ENCODE measurements at places on chromosomes 2 and 18.

- DNase-seq, result no peak
These were observed 97.9 kb upstream of the GPR45 start for GRCh38 chr2:105143467-105144151.

GRCh38 chr2:17543848-17544247 is 3.4 kb downstream of the VSNL1 start:
- DNase-seq, result no peak

- no peak for DNase-seq
These were observed 88.2 kb upstream of the MCFD2 start for GRCh38 chr2:47003641-47004427.

GRCh38 chr2:241949736-241950412 is 80.3 kb downstream of the RTP5 start:
- no peak for DNase-seq

DNA sequence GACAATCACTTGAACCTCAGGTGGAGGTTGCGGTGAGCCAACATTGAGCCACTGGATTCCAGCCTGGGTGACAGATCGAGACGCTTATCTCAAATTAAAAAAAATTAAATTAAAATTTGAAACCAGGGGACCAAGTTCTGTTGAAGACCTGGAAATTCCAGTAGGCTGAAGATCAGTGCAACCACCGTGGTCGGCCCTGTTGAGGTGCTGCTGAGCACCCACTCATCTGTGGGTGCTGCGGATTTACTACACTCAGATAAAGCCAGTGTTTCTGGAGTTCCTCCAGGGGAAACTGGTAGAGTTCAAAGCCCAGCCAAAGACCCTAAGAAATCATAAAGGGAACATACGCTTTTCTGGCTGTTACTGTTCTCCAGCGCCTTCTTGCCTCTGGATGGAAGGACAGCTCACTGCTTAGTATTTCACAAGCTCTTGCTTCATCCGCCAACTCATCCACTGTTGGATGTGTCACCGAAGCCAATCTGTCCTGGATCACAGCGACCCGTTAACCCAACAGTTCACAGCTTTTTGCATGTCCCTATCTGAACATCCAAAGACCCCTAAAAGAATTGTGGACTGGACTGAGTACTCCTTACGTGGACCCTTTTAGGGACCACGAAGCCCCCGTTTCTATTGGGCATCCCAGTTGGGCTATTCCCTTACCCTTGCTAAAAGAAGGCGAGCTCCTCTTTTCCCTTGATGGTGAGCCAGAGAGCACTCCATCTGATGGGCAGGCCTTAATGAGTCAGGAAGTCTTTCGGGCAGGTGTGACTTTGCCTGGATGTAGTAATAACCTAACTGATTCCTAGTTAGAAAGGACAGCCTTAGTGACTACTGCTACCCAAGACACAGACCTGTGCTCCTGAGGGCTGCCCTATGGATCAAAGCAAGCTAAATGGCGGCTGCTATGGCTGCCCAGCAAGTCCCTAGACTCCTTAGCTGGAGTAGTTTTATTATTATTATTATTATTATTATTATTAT is 6.0 kb upstream of the ALPP start:
- no peak for DNase-seq

DNA sequence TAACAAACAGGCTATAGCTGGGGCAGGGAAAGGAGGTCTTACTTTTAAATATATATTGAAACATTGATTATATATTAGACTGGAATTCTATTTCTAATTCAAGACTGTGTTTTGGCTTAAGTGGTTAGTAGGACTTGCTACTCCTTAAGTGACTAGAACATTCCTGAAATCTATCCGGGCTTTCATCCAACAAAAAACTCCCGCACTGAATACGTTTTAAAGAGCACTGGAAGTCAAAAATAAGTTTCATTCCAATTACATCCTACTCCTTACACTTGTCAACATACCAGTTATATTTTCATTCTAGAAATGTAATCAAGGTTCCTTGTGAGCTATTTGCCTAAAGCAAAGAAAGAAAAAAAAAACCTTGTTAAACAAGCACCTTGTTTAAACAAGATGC is 204.6 kb downstream of the SP3 start:
- no peak for DNase-seq

DNA sequence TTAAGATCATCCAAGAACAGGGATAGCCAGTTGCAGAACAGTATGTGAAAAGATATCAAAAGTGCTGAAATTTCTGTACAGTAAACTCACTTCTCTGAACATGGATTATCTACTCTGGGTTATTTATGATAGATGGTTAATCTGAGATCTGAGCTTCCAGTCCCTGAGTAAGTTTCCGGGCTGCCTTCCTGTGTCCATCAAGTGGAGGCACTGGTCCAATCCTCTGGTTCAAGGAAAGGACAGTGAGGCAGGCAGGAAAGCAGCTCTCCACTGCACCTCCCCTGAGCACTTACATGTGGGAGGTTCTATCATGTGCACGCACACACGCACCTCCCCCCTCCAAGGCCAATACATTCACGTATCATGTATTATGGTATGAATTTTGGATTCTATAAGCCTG is 32.5 kb downstream of the GPR45 start:
- DNase-seq, result no peak

DNA sequence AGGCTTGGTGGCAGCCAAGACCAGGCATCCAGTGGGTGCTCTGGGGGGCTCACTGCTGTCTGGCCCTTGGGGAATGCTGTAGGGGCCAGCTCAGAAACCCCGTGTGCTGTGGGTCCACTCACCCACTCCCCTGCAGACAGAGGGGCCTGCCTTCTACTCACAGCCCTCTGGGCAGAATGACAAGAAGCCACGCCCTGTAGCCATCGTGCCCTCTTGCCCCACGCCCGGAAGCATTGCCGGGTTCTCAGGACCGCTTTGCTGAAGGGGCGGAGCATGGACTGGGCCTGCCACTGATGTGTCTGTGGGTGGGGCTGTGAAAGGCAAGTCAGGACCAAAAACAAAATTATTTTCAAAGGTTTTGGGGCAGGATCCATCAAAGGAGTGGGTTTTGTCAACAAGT is 27.8 kb downstream of the GLI2 start:
- DNase-seq, result peak; percentile 29

GRCh38 chr2:38450509-38450908 is 73.4 kb upstream of the ATL2 start:
- no peak for DNase-seq

DNA sequence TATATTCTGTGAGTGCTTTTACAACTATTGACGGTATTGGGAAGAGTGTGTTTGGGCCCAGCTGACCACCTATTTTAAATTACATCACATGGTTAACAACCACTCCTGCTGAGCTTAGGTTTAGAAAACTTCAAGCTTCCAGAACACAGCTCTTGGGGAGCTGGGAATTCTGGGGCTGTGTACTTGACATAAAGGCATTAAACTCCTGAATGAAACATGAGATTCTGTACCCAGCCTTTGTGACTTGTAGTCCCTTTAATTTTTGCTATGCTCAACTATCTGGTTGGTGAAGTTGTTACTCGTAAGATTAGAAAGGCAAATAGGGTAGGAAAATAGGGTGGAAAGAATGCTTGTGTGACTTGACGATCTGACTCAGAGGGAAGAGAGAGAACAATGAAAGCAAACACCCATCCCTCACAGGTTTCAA is 66.9 kb downstream of the LTBP1 start:
- DNase-seq, result peak; percentile 40

GRCh38 chr2:575030-575726 is 102.0 kb downstream of the TMEM18 start:
- DNase-seq, result no peak

DNA sequence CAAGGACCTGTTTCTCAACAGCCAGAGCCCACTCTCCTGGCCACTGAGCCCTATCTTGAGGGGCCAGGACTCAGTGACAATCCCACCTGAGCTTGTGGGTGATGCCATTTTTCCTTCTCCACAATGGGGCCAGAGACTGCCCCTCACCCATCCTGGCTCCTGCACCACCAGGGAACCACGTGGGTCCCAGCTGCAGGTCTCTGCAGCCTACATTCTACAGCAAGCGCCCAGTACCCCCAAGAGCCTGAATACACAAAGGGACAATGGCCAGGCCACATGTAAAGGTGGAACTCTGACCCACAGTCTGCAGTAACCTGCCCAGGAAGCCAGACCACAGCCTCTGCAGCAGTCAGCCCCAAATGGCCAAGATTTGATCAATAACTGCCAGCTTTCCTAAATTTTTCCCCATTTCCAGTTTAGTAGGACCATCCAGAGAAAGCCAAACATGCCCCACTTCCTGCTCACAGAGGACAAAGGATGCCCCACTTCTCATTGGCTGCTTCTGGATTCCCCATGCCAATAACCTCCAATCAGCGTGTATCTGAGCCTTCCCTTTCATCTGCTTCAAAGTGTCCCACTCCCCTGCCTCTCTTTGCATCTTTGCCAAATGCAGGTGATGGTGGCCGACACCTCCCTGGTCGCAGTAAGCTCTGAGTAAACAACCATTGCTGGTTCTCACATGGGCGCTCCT is 19.1 kb downstream of the HS1BP3 start:
- DNase-seq, result no peak

- no peak for DNase-seq
These were observed 133.7 kb downstream of the CBLN2 start for GRCh38 chr18:72410399-72410798.

GRCh38 chr2:223956300-223956699 is 963 bp upstream of the MRPL44 start:
- DNase-seq, result no peak

DNA sequence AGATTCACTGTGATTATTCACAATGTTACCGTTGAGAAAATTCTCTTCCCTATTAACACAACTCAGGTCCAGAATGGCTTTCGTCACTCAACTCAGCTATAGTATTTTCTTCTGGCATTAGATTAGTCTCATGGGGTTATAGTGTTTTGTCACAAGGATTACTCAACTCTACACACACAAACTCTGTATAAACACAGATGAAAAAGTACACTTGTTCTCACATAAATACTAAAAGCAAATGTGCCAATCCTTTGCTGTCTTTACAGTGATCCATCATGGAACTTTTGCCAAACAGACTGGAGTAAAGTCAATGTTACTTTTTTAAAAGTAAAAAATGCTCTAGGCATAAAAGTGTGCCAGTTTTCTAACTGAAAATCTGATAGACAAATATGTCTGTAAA is 267.6 kb downstream of the RBM43 start:
- no peak for DNase-seq

- no peak for DNase-seq
These were observed 110.1 kb upstream of the FBXO11 start for GRCh38 chr2:48016225-48017019.

DNA sequence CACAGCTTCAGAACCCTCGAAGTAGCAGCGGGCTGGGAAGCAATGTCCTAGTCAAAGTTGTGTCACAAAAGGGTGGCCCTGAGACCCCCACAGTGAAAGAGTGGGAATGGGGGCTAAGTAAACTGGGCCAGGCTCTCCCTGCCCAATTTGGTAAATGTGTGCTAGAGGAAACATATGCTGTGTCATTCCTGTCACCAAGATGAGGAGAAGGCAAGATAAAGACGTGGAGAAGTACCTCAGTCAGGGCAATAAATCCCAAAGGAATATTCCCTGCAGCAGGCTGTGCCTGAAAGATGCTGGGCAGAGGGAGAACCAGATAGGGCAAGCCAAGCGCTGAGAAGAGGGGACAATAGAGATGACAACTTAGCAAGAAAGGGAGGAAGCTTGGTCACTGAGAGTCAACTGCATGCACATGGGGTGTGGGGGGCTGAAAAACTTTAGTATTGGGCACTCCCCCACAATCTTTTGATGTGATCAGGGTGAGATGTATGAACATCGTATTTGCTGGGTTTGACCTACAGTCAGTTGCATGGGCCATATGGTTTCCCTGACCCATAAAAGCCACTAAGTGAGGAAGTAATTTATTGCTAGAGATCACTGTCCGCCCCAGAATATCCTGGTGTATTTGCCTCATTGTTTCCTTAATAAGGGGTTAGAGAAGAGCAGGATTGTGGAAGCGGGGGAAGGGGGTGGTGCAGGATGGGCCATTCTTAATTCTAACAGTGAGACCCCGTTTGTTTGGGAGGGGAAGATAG is 49.9 kb upstream of the CXCR4 start:
- no peak for DNase-seq

DNA sequence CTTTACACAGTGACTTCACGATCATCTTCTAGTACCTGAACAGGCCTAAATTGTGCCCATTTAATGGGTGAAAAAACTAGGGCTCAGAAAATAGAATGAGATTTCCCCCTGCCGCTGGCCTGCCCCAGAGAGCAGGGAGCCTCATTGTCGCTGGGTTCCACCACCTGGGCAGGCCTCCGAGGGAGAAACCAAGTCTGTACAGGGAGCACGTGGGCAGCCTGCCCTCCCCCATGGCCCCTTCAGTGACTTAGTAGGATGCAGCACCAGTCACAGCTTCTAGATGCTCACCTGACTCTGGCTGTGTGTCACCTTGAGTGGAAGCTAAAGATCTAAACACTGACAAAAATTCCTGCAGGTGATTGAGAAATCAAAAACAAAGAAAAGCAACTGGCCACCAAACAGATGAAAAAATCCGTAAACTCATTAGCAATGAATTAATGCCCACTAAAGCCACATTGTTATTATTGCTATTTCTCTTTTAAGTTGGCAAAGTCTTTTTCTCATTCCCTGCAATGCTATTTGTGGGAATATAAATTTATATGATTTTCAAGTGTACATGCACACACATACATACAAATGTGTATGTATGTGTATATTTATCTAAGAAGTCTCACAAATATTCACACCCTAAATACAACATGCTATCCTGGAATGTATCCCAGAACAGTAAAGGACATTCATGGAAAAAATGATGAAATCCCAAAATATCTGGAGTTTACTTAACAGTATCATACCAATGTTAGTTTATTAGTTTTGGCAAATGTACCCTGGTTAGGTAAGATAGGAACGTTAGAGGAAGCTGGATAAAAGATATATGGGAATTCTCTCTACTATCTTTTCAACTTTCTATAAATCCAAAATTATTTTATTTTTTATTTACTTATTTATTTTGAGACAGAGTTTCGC is 18.7 kb upstream of the ASPRV1 start:
- no peak for DNase-seq

GRCh38 chr2:55916473-55917049 is 7.0 kb downstream of the EFEMP1 start:
- DNase-seq, result no peak

DNA sequence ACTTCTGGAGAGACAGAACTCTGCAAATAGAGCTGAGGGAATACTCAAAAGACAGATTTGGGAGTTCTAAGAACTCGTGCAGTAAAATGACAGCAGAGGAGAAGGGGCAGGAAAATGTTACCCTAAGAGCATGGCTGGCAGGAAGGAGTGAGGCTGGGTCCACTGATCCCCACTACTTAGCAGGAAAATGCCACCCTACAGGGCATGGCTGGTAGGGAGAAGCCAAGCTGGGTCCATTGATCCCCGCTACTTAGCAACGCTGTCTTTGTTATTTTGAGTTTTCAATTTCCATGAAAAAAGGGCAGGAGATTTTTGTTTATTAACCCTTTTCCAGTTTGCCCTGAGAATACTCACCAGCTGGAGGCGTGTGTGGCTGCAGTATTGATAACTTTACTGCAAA is 100.3 kb upstream of the TMEM200C start:
- no peak for DNase-seq

- DNase-seq, result no peak
These were observed 32.6 kb downstream of the HYCC2 start for GRCh38 chr2:201038855-201039254.

DNA sequence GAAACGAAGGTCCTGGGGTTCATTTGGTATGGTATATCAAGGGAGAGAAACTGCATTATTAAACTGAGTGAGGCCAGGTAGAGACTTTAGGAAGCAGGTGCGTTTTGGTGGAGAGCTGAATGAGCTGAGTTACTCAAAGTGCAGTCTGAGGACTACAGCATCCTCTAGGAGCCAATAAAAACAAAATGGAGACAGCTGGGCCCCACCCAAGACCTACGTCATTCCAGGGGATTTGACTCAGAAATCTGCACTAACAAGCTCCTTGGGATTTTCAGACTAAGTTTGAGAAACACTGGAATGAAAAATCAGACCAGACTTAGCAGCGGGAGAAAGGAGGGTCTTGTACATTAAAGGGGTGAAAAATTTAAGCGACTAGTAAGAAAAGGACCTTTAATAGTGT is 131.5 kb downstream of the UXS1 start:
- DNase-seq, result no peak

Measured in LoVo (cell line).